ENCODE measurements at places on chromosomes 13 and 19. TPM values are rescaled to one million over a fixed set of nuclear protein-coding genes. Genes with fewer than 3 reads are reported as not detected.

DNA sequence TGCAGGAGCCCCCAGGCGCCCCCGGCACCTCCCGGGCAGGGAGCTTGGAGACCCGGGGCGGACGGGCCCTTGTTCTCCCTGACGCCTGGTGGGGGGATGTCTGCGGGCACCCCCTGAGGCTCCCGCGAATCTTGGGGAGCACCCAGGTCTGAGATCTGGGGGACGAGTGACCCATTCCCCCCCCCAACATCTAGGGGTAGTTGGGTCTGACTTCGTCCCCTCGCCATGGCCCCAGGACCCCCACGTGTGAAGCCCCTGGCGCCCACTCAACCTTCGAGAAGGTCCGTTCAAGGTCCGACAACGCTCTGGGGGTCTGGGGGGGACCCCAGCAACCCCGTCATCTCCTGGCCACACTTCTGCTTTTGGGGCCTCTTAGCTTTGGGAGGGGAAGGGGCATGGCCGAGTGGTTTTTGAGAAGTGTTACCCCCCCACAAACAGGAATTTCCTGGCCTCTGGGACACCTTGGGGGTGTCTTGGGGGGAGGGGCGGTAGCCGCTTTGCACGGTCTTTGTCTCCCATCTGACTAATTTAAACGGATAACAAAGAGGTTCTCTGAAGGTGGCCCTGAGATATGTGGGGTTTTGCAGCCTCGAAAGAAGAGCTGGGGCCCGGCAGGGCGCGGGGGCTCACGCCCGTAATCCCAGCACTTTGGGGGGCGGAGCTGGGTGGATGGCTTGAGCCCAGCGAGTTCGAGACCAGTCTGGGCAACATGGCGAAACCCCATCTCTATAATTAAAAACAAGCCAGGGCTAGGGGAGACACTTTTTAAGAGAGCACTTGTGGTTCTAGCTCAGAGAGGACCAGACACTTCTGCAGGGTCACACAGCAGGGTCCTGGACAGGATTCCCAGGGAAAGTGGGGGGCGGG is 608 bp downstream of the CNN2 start:
- H3K36me3 ChIP-seq: peaks cover 32% of the 10 kb centered on the region
- H3K4me3 ChIP-seq: peak overlapping the region; percentile 98
- DNase-seq: peak; percentile 57
- peaks cover 25% of the 10 kb centered on the region for H3K4me1 ChIP-seq

SPACA4 gene
- total RNA-seq: not detected

HOMER3 gene
- not detected for total RNA-seq

- H3K4me3 ChIP-seq: no peak overlapping the region
- no peak for DNase-seq
Measured at GRCh38 chr19:18861917-18862316, 30.2 kb downstream of the UPF1 start.

DNA sequence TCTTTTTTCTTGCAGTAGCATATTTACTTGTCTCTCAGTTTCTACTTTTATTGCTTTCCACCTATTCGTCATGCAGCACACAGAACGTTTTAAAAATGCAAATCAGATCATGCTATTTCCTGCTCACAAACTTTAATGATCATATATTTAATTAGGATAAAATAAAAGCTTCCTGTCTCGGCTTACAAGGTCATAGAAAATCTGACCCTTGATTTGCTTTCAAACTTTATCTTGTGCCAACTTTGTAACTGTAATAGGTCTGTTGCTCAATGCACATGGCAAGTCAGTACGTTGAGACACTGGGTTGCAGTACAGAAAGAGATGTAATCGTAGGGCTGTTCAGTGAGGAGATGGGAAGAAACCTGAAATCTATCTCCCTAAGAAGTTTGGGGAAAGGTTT is 95.6 kb upstream of the CSNK1A1L start:
- H3K36me3 ChIP-seq: no peaks in the 10 kb centered on the region
- H3K27me3 ChIP-seq: no peaks in the 10 kb centered on the region
- H3K4me1 ChIP-seq: no peaks in the 10 kb centered on the region
- no peak overlapping the region for H3K4me3 ChIP-seq
- DNase-seq: no peak

GRCh38 chr13:113113846-113114271 is 8.3 kb downstream of the F7 start:
- H3K36me3 ChIP-seq: peaks cover 1% of the 10 kb centered on the region
- DNase-seq: no peak
- peaks cover 4% of the 10 kb centered on the region for H3K27me3 ChIP-seq
- H3K27ac ChIP-seq: no peak overlapping the region
- H3K4me3 ChIP-seq: no peak overlapping the region

GRCh38 chr13:25908366-25908765 is 143.4 kb downstream of the SHISA2 start:
- H3K27ac ChIP-seq: no peak overlapping the region
- H3K4me3 ChIP-seq: no peak overlapping the region
- H3K4me1 ChIP-seq: no peaks in the 10 kb centered on the region
- H3K36me3 ChIP-seq: no peaks in the 10 kb centered on the region
- no peaks in the 10 kb centered on the region for H3K27me3 ChIP-seq

DNA sequence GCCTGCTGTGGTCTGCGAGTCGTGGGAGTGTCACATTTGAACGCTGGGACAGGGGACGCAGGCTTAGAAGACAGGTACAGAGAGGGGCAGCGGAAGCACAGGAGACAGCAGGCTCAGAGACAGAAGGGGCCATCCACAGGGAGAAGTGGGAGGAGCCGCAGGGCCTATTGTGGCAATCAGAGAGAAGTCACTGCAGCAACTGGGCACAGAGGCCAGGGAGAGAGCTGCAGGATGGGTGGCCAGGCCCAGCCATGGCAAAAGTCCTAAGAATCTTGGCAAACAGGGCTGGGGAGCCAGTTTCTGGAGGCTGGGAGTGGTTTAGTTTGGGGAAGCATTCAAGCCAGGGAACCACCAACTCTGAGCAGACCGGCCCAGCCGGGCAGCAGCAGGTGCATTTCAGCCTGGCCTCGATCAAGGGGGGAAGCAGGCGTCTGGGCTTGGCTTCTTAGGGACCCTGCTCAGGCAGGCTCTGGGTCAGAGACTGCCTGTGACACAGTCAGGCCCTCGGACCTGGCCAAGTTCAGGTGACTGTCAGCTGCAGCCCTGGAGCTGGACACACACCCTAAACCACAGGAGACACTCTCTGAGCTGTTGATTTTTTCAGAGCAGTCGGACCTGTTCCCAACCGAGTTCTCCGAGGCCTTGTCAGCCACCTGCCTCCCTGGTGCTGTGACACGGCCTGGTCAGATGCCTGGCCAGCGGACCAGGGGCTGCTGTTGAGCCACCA is 11.8 kb downstream of the SH3GL1 start:
- peak overlapping the region; percentile 30 for H3K27ac ChIP-seq
- peaks cover 36% of the 10 kb centered on the region for H3K4me1 ChIP-seq
- peaks cover 22% of the 10 kb centered on the region for H3K36me3 ChIP-seq
- no peak overlapping the region for H3K4me3 ChIP-seq

GRCh38 chr13:93859716-93860115 is 619.8 kb downstream of the DCT start:
- H3K27me3 ChIP-seq: no peaks in the 10 kb centered on the region
- no peak overlapping the region for H3K27ac ChIP-seq

RDH8 gene
- not detected for total RNA-seq
